ENCODE measurements at places on chromosomes 7 and 10.

DNA sequence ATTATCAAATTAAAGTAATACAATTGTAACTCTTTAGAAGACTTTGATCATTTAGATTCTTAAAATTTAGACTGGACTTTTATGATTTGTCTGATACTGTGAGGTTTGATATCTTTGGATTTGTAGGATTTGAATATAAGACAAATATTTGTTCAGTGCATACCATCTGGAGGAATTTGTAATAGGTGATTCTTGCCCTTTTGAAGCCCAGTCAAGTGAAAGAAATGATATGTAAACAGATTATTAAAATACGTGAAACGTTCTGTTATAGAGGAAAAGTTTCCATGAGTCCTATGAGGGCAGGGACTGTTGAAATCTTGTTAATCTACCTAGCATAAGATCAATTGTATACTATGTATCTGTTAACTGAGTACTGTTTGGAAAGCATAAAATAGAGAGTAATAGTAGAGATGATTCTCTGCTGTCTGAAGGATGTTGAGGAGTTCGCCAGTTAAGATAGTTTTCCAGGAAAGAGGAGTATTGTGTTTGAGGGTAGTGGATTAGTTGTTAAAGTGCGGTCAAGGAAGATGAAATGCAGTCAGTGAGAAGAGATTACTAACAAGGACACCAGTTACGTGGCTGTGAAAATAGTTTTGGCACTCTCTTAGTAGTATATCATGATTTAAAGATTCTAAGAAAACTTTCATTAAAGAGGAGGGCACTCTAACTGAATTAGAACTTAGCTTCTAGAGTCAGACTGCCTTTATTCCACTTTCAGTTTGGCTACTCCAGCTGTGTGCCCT is 14.4 kb downstream of the PDCD4 start:
- no peak for DNase-seq

- DNase-seq, result no peak
These were observed 5.9 kb downstream of the SLIT1 start for GRCh38 chr10:97179731-97180362.

GRCh38 chr10:58951746-58952145 is 224.7 kb upstream of the PHYHIPL start:
- DNase-seq, result no peak

DNA sequence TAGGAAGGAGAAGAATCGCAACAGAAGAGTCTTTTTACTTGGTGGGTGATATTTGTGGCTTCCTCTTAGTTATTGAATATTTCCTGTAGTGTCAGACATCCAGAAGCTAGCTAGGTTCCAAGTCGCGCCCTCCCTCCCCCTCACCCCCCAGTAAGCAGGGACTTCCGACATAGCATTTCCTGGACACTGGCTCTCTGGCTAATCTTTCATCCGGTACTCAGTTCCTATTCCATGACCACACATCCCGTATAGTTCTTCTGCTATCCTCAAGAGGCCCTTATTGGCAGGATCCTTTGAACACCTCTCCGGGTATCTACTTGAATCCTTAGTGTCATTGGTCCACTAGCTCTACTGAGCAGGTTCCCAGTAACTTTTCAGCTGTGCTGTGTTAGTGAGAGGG is 167.8 kb downstream of the HDAC9 start:
- no peak for DNase-seq

DNA sequence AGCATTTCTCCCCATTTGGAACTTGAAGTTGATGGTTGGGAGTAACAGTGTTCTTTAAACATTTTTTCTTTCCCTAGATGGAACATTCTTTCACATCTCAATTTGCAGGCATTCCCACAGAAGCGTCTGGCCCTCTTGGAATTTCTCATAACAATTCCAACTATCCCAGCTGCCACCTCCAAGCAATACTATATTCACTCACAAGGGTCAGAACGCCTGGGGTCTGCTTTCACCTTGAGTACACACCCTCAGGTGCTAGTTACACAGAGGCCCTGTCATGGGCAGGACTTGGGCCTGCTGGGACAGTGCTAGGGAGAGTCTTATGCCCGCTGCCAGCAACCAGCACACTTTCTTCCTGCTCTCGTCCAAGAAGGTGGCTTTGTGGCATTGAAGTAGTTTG is 136.5 kb downstream of the JCAD start:
- DNase-seq, result no peak

DNA sequence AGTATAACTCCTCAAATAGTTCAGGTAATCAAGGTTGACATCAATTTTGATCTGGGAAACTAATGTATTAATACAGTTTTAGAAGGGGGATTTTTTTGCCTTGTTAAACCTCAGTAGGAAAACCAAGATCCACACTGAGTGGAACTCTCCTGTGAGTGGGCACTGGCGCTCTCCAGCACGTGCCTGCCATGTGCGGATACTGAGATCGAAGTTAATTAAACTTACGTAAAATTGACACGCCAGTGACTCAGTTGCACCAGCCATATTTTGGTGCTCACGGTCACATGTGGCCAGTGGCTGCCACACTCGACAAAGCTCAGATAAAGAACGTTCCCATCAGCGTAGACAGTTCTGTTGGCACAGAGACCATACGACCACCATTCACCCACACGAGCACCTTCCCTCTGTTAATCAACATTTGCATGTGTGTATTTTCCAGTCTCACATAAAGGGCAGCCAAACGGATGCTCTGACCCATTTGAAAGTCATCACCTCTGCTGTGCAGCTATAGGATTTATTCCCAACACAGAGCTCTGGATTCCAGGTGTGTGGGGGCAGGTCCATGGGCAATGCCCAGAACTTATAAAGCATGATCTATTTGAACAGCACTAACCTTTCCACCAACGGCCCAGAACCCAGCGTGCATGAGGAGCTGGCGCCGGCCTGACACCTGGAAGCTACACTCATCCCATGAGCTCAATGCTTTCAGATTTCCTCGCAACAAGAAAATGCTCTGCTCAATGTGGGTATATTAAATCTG is 77.7 kb downstream of the VIPR2 start:
- no peak for DNase-seq

DNA sequence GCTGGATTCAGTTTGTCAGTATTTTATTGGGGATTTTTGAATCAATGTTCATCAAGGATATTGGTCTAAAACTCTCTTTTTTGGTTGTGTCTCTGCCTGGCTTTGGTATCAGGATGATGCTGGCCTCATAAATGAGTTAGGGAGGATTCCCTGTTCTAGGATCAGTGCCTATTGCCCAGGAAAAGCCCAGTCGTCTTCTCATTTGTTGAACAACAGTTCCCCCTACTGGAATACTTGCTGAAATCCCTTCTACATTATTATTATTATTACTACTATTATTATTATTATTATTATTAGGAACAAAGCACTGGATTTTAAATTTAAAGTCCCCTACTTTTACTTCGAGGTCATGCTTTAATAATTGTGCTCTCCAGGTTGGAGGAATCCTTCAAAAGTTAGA is 528.9 kb downstream of the MAGI2 start:
- DNase-seq, result no peak

- no peak for DNase-seq
These were observed 973.5 kb downstream of the ANKRD7 start for GRCh38 chr7:119197877-119198527.

GRCh38 chr7:122618585-122619189 is 80.2 kb downstream of the RNF133 start:
- DNase-seq, result no peak

GRCh38 chr10:117581961-117582360 is 39.4 kb downstream of the EMX2 start:
- DNase-seq, result no peak

GRCh38 chr10:123848564-123849457 is 42.8 kb downstream of the CPXM2 start:
- no peak for DNase-seq

- no peak for DNase-seq
These were observed 39.2 kb downstream of the GNAT3 start for GRCh38 chr7:80472491-80473200.

- DNase-seq, result no peak
These were observed 31.1 kb downstream of the NUB1 start for GRCh38 chr7:151372612-151373265.

- DNase-seq, result no peak
These were observed 19.6 kb downstream of the NFE2L3 start for GRCh38 chr7:26171601-26172000.

DNA sequence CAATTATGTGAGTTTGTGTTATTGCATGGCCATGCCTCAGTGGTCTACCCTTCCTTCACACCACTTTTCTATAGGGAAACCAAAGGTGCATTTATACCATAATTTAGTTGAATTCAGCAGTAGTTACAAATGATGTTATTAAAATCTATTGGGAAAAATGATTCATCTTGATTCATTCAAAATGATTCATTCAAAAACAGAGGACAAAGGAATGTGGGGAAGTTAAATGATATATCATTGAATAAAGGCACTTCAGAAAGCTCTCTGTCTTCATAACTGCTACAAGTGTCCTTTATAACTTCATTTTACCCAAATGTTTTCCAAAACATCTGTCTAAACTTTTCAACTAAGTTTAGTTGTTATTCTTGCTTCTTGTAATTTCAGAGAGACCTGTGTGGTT is 722.9 kb downstream of the GRM8 start:
- no peak for DNase-seq

- DNase-seq, result no peak
These were observed 14.0 kb downstream of the LRGUK start for GRCh38 chr7:134140889-134141867.
